MCF 10A (cell line): ENCODE measurements at places on chromosomes 2 and 18.

DNA sequence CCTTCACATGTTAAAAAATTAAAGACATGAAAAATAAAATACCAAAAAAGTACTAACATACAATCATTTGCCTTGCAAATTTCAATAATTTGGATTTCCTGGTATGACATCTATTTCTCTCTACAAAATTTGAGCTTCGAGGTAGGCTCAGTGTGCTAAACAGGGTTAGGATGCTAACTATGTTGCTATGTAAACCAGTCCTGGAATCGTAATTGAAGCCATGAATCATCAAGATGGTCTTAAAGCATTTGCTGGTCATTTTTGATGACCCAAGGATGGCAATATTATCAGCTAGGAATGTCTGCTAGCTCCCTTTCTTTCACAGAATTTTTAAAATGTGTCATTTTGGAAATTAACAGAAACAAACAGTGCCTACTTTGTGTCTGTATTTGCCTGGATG lies 107.9 kb upstream of the TTC39C start:
- no peak for DNase-seq

DNA sequence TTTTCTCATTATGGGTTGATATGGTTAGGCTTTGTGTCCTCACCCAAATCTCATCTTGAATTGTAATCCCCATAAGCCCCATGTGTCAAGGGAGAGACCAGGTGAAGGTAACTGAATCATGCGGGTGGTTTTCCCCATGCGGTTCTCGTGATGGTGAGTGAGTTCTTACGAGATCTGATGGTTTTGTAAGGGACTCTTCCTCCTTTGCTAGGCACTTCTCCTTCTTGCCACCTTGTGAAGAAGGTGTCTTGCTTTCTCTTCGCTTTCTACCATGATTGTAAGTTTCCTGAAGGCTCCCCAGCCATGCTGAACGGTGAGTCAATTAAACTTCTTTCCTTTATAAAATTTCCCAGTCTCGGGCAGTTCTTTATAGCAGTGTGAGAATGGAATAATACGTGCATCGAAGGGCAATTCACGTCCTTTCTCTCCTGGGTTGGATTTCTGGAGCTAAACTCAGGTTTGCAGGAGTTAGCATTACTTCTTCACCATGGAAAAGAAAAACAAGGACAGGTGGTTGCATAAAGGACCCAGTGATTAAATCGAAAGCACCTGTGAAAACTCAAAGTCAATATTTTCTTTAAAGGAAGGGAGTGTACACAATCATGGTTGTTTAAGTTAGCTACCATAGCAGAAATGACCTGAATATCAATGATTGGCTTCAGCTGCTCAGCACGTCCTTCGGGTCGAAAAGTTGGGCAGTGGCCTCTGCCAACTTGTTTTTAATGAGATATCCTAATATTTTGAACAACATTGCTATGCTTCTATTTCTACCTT lies 54.1 kb downstream of the CDC42EP3 start:
- DNase-seq, result no peak

DNA sequence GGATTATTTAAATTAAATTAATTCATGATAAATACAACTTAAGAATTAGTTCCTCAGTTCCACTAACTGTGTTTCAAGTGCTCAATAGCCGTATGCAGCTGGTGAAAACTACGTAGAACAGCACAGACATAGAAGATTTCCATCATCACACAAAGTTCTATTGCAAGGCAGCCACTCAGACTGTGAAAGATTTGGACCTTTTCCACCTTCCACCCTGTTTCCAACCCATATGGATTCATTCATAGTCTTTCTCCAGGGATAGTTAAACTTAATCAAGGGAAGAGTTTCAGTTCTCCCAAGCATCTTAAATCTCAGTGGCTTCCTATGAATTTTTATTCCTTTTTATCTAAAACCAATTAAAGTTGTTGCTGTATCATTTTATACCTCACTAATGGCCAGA lies 2030.8 kb downstream of the SUCLG1 start:
- no peak for DNase-seq

DNA sequence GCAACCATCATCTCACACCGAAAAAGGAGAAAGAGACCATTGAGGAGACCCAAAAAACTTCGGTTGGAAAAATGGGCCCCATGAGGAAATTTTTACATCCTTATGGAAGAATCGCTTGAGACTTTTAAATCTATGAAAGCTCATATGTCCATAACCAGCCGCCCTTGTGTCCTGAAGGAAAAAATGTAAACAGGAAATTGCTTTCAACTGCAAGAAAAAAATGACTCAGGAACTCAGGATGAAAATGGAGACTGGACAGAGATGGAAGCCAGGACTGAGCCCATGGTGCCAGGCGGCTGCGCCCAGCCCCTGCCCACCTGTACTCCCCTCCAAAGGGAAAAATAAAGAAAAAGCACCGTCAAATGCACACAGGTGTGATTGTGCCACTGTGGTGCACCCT lies 81.5 kb upstream of the SLC66A3 start:
- no peak for DNase-seq

DNA sequence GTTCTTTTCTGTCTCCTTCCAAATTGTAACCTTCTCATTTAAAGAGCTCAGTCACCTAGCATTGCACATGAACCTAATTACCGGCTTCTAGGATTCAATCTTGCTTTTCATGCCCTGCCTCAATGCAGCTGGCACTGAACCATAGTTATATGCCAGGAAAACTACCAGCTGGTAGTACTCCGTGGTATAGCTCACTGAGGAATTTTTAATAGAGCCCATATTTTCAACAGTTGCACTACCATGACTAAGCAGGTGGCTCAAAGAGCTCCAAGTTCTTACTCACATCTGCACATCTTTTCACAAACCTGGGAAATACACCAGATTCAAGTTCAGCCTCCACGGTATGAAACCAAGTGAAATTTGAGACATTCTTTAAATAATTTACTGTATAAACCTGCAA lies 363.5 kb downstream of the GRB14 start:
- DNase-seq, result peak; percentile 30
